ENCODE measurements at places on chromosomes 2 and 18. TPM values are rescaled to one million over a fixed set of nuclear protein-coding genes. Genes with fewer than 3 reads are reported as not detected.

DNA sequence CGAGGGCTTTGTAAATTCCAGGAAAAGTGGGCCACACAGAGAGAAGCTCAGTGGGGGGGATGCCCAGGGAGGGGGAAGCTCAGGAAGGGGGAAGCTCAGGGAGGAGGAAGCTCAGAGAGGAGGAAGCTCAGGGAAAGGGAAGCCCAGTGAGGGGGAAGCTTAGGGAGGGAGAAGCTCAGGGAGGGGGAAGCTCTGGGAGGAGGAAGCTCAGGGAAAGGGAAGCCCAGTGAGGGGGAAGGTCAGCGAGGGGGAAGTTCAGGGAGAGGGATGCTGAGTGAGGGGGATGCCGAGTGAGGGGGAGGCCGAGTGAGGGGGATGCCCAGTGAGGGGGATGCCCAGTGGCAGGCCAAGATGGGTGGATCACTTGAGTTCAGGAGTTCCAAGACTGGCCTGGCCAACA is 821 bp upstream of the CHRNG start:
- no peak for DNase-seq

- no peak for DNase-seq
Measured at GRCh38 chr18:9905401-9905922, 8.4 kb upstream of the VAPA start.

- DNase-seq, result no peak
Measured at GRCh38 chr18:26421503-26421902, 126.8 kb downstream of the KCTD1 start.

DNA sequence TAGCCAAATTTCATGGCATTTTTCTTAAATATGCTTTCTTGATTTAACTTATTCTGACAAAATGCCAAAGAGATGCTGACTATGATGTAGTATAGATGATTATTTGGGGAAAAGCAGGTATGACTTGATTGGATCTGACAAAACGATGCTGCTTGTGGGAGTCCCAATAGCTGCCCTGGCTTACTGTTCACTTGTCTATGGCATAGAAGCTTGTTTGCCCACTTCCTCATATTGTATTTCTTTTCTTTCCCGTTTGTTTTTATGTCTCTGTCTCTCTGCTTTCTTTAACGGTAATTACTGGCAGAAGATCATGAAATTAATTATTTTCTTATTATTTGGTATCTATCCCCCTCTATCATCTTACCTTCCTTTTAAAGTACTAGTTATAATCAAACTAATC is 43.0 kb downstream of the EPC2 start:
- no peak for DNase-seq

- DNase-seq, result peak; percentile 94
Measured at GRCh38 chr2:219453671-219454590, 19.3 kb downstream of the SPEG start.

GRCh38 chr18:22546905-22547570 is 129.3 kb upstream of the CTAGE1 start:
- DNase-seq, result no peak

GRCh38 chr18:63980896-63981460 is 11.1 kb downstream of the SERPINB8 start:
- DNase-seq, result no peak

DNA sequence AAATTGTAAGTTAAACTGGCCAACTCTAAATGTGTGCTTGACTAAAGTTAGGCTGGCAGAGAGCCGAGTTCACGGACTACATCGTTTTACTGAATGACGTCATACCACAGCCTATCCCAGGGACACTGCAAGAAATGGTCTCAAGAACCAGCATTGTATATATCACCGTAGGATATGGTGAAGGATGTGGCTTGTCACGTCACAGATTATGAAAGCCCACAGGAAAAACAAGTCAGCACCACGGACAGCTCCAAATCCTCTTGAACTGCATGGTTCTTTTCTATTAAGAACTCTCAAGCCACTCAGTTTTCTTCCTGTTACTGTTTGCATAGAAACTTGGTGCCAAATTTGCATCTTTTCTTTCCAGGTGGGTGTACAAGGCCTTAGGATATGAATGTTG is 85.1 kb upstream of the ACAA2 start:
- peak; percentile 49 for DNase-seq

DNA sequence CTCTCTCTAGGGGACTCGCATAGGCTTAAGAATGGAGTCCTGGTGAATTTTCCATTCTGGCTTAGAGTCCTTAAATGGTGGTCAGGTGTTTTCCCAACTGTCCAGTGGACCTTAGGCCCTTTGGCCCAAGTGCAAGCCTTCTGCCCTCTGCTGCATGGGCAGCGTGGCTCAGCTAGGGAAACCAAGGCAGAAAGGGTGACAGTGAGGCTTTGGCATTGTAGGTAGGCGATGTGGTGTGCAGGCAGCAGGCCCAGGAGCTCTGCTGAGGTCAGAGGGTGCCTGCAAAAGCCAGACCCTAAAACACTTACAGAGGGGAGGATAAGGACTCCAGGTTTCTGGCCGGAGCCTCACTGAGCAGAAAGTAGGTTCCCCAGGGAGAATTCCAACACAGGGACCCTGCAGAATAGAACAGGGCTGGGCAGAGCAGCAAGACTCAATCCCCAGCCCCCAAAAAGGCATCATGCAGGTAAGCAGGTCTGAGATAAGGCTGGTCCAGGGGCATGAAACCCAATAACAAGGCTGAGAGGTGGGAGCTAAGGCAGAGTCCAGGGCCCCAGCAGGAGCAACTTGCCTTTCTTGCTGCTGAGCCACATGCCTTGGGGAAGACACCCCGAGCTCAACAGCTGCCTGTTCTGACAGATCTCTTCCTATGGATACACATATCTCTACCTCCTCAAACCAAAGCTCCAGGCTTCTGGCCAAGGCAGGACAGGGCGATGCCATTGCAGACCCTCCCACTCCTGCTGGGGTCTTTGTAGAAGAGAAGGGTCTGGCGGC is 199.7 kb downstream of the TNS1 start:
- peak; percentile 7 for DNase-seq

DNA sequence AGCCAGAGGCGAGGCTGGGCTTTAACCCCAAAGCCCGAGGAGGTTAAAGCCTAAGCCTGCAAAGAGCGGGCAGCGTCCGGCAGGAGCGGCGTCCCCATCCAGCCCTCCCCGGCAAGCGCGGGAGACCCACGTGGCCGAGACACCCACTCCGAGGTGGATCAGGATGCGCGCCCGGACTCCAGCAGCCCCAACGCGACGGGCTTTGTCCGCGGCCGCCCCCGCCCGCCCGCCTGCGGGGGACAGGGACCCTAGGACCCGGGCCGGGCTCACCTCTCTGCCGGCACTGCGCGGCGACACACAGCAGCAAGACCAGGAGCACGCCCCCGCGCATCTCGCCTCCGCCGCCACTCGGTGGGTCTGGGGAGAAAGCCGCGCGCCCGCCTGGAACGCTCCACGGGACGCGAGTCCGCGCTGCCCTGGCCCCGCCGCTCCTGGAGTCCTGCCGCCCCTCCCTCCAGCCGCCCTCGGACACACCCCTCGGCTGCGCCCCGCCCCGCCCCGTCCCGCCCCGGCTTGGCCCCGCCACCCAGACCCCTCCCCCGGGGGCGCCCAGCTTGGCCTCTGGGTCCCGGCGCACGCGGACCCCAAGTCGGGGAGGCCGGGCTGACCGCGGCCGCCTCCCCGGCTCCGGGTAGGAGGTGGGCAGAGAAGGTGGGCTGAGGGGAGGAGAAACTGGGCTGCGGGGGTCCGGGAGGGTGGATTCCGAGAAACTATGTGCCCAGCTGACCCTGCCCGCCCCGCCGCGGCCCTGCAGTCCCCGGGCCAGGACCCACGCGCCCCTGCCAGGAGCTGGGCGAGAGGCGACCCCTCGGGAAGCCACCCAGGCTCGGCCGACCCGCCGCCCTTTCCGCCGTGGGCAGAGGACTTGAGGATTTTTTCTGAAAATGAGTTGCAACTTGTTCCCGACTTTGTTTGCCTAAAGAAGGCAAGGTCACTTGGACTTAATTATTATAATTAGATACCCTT is at the start of gene LAMA1:
Gene LAMA1 (minus strand): TSS at position 408 of the 966 bp plus-strand sequence. CDS start 77 bp downstream, at position 331.
- DNase-seq, result peak; percentile 11

- no peak for DNase-seq
Measured at GRCh38 chr2:172749388-172749787, 13.7 kb downstream of the RAPGEF4 start.

GRCh38 chr2:149832324-149832723 is 244.7 kb upstream of the MMADHC start:
- DNase-seq, result no peak

- DNase-seq, result no peak
Measured at GRCh38 chr2:239339726-239340601, 60.9 kb downstream of the HDAC4 start.

- DNase-seq, result no peak
Measured at GRCh38 chr18:23752796-23753195, 63.5 kb downstream of the LAMA3 start.

DNA sequence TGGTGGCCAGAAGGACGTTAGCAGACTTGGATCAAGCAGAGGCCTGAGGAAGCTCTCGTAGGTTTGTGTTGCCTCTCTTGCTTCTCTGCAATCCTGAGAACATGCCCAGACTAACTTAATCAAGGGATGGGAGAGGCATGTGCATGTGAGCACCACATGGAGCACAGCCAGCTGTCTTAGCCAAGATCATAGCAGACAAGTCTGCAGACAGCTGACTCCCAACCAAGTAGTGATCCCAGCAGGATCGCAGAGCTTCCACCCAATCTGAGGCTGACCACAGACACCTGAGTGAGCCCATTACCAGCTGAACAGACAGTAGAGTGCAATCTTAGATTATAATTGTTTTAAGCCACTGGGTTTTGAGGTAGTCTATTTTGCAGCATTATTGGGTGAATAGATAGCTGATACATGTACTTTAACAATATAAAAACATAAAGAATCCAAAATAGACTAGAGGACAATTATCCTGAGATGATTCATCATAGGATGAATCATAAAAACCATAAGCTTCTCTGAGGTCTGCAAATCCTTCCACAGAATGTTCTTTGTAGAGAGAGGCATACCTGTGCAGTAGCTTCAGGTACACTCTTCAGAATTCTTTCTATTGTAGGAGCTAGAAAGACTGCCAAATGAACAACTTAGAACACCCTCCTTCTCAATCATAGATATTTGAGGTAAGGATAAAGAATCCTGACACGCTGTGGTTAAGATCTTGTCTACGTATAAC is 25.2 kb upstream of the FAM110C start:
- DNase-seq, result no peak

DNA sequence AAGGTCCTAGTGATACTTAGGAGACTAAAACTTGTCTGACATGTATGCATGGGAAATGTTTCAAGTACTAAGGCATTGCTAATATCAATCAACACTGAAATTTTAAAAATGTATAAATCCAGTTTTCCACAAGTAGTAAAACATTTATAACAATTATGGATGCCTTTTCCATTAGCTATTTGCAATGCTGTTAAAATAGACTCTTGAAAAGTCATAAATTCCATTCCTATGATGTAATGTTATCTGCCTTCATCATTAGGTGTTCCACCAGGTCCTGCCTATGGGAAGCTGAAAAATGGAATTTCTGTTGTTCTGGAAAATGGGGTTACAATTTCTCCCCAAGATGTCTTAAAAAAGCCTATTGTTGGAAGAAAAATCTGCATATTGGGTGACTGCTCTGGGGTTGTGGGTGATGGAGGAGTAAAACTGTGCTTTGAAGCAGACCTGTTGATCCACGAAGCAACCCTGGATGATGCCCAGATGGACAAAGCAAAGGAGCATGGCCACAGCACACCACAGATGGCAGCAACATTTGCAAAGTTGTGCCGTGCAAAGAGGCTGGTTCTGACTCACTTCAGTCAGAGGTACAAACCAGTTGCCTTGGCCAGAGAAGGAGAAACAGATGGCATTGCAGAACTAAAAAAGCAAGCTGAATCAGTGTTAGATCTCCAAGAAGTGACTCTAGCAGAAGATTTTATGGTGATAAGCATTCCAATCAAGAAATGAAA is 18.7 kb downstream of the ELAC1 start:
- no peak for DNase-seq

DNA sequence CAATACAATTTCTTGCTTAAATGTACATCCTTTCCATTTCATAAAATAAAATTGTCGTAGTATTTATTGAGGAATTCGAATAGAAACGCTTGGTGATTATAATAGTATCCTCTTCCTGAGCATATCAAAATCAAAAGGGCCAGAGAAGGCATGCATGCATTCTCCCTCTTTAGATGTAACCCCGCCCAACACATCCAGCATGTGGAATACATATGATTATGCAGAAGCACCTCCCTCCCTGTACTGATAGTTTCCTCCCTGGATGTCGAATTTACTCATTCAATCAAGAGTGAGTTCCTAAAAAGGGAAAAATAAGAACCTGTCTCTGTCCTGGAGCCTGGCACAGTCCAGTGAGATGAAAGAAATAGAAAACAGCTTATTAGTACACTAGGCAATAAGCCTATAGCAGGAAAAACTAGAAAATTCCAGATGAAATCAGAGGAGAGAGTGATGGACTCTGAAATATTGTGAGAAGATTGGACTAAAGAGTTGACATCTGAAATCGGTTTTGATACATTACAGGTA is 262.9 kb downstream of the RDH14 start:
- no peak for DNase-seq

DNA sequence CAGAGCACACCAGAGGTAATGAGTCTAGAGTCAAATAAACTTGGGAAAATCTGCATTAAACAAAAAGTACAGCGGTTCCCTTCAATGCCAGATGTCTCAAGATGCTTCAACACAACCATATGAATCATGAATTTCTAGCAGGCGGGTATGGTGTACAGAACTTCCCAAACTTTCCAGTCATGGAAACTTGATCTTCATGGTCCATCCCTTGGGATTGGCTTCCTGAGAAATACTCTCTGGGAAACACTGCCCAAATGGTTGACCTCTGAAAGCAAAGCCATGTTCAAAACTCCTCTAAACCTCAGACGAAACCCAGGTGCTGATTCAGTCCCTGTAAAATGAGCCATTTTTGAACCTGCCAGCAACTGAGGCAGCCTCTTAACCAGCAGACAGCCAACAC is 16.4 kb upstream of the TMEM247 start:
- no peak for DNase-seq

GRCh38 chr2:172241222-172241621 is 138.5 kb upstream of the DLX2 start:
- no peak for DNase-seq

- DNase-seq, result no peak
Measured at GRCh38 chr2:86809481-86810121, 18.9 kb upstream of the CD8A start.

CXCR2 gene
- polyA plus RNA-seq, result 0.11 TPM

NT5C1B gene
- not detected for polyA plus RNA-seq

SERPINB3 gene
- polyA plus RNA-seq, result not detected

TEX44 gene
- not detected for polyA plus RNA-seq

EFEMP1 gene
- 36.5 TPM for polyA plus RNA-seq

ERICH2 gene
- polyA plus RNA-seq, result 0.22 TPM

DSG4 gene
- not detected for polyA plus RNA-seq

INHA gene
- 5.5 TPM for polyA plus RNA-seq

ING5 gene
- polyA plus RNA-seq, result 27.5 TPM

All from heart left ventricle (tissue), 16 donors.